ENCODE measurements at places on chromosomes 4 and X. TPM values are rescaled to one million over a fixed set of nuclear protein-coding genes. Genes with fewer than 3 reads are reported as not detected.

Gene INPP4B
- 1.6 TPM for total RNA-seq

Gene ERCC6L
- total RNA-seq = 0.36 TPM

Gene MAGEE1
- total RNA-seq = 0.65 TPM

Gene CHM
- 12.6 TPM for total RNA-seq

Gene MAB21L2
- total RNA-seq = under 0.01 TPM

Gene TAB3
- total RNA-seq = 6.6 TPM

Gene SRPX2
- 115 TPM for total RNA-seq

Gene GPM6B
- 15.3 TPM for total RNA-seq

Gene RENBP
- total RNA-seq = 0.54 TPM

Gene FRMD7
- not detected for total RNA-seq

Gene EDA2R
- total RNA-seq = 7.1 TPM

Gene NCAPG
- 7.6 TPM for total RNA-seq

Gene BMPR1B
- 0.32 TPM for total RNA-seq

Gene NEUROG2
- total RNA-seq = not detected

Gene ELF4
- 9.2 TPM for total RNA-seq

Gene HPSE
- 15.2 TPM for total RNA-seq

Gene PFKFB1
- total RNA-seq = not detected

Gene LRPAP1
- 246 TPM for total RNA-seq

Gene ATRX
- total RNA-seq = 25.4 TPM

Gene TCEAL6
- not detected for total RNA-seq

Gene GRXCR1
- total RNA-seq = not detected

Gene DUSP21
- not detected for total RNA-seq

Gene PCDH7
- total RNA-seq = 16.2 TPM

Gene RGN
- 2.8 TPM for total RNA-seq

Gene LRCH2
- total RNA-seq = 0.72 TPM

Gene MAGEB10
- not detected for total RNA-seq

Gene DOK7
- not detected for total RNA-seq

Gene GPRASP1
- total RNA-seq = 0.32 TPM

Gene ARR3
- not detected for total RNA-seq

Gene OPHN1
- 4.7 TPM for total RNA-seq

Gene HSD17B13
- total RNA-seq = not detected

Gene ZDHHC15
- total RNA-seq = under 0.01 TPM

Gene L1CAM
- 8.6 TPM for total RNA-seq

Gene ESX1
- total RNA-seq = not detected

Gene DCAF16
- 11.2 TPM for total RNA-seq

Gene CXCL1
- 191 TPM for total RNA-seq

Gene TMEM164
- 29.8 TPM for total RNA-seq

Gene RBM46
- total RNA-seq = not detected

Gene WDFY3
- total RNA-seq = 69.2 TPM

Gene MAGEA12
- total RNA-seq = not detected

Gene NEK1
- 3.1 TPM for total RNA-seq
